ENCODE measurements at places on chromosomes 1 and 21. TPM values are rescaled to one million over a fixed set of nuclear protein-coding genes. Genes with fewer than 3 reads are reported as not detected.

The GJA4 gene
- 25.5 TPM for total RNA-seq

The FAM177B gene
- total RNA-seq: not detected

GRCh38 chr1:29461115-29461739 lies 224.9 kb downstream of the PTPRU start:
- no peak for DNase-seq

DNA sequence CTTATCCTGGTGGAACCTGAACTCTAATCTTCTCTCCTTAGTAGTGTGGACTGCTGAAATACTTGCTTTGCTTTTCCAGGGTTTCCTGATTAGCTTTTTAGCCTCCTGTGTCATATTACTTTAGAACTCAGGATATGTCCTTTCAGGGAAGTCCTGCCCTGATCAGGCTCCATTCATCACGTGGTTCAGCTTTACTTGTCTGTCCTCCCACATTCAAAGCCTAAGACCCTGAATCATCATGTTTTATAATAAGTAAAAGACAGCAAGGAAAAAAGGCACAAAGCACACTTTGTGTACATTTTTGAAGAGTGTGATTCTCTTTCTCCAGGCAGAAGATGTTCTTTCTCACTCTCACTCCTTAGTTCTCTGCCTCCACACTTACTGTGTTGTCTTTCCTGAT lies 70.6 kb downstream of the PATJ start:
- no peak for DNase-seq

DNA sequence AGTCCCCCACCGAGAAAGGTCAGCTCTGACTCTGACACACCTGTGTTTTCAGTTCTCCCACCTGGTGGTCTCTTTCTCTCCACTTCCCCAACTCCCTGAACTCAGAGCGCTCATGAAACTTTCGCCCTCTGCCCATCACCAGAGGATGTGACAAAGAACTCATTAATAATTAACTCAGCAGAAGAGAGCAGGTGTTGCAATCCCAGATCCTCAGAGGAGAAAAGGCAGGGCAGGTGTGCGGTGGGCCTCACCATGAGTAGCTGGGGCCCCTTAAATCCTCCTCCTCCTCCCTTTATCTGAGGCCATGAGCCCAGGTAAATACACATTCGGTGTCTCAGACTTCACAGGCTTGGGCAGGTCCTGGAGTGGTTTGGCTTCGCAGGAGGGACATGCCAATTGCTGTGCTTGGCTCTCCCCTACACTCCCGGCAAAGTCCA lies 1.7 kb upstream of the LAMB3 start:
- DNase-seq: no peak

All from left cardiac atrium (tissue), 4 donors.